Neural crest cell (in vitro differentiated cells): ENCODE measurements at places on chromosomes 6 and 20. TPM values are rescaled to one million over a fixed set of nuclear protein-coding genes. Genes with fewer than 3 reads are reported as not detected.

BAG2 gene
- 3.2 and 3.3 TPM in 2 replicates for total RNA-seq

- H3K36me3 ChIP-seq: no peaks in the 10 kb centered on the region
- no peak overlapping the region for H3K4me3 ChIP-seq
- DNase-seq: no peak
- H3K27me3 ChIP-seq: no peaks in the 10 kb centered on the region
- no peaks in the 10 kb centered on the region for H3K4me1 ChIP-seq
These were observed 64.4 kb upstream of the FUCA2 start for GRCh38 chr6:143575901-143576426.

DNA sequence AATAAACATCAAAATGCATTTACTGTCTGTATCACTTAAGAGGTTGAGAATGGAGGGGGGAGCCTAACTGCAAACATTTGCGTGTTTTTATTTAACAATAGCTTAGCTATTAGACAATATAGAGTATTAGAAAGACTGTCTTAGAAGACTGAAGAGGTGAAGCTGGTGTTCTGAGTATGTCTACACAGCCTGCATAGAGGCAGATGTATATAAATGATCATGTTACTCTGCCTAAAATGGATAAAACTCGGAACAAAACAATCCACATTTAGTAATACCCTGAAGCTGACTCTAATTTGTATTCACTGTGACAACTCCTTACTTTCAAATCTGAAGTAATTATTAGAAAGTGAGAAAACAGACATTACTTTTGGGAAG, 181.9 kb downstream of the GMPR start:
- no peak for DNase-seq
- no peaks in the 10 kb centered on the region for H3K4me1 ChIP-seq
- no peak overlapping the region for H3K4me3 ChIP-seq
- H3K36me3 ChIP-seq: no peaks in the 10 kb centered on the region

DNA sequence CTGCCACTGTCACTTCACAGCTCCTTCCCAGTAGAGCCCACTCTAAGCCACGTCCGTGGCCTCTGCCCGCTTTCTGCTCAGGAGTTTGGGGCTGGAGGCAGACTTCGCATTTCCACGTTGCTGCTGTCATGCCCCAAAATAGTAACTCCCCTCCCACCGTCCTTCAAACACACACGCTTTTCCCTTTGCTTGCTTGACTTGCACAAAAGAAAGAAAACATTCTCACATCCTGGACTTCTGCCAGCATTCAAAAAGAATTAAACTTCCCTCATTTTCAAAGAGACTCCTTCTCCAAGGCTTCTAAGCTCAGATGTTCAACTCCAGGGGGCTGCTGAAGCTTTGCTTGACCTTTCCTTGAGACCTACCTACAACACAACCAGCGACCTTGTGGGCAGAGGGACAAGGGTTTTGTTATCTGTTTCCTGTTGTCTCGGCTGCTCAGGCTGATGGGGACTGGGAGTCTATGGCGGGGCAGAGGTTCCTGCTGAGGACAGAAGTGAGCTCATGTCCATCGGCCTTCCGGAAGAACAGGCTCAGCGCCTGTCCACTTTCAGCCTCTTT, 263.8 kb upstream of the FOXQ1 start:
- DNase-seq: no peak
- H3K27ac ChIP-seq: no peak overlapping the region
- no peaks in the 10 kb centered on the region for H3K36me3 ChIP-seq
- peaks cover 5% of the 10 kb centered on the region for H3K4me1 ChIP-seq

TREM1 gene
- not detected in 2 replicates for total RNA-seq

- H3K4me1 ChIP-seq: peaks cover 39% of the 10 kb centered on the region
- no peak for DNase-seq
- H3K27ac ChIP-seq: no peak overlapping the region
- H3K36me3 ChIP-seq: no peaks in the 10 kb centered on the region
- H3K27me3 ChIP-seq: no peaks in the 10 kb centered on the region
- H3K4me3 ChIP-seq: no peak overlapping the region
These were observed 48.6 kb upstream of the SASH1 start for GRCh38 chr6:148294059-148294458.

DNA sequence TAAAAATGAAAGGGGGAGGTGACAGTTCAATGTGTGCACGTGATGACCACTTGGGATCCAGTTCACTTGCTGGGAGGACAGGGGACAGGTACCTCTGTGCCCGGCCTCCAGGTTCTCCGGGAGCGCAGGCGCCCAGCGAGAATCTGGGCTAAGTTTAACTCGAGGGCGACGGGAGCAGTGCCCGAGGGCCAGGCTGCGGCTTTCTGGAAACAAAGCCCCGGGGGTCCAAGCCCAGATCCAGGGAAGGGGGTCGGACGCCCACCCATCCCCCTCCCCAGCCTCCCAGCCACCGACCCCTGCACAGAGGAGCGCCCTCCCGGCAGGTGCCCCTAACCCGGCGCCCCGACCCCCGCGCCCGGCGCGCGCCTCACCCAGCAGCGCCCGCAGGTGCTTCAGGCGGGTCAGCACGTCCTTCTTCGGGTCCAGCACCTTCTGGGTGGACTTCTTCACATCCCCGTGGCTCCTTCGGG, 405 bp downstream of the RALGAPA2 start:
- H3K27me3 ChIP-seq: no peaks in the 10 kb centered on the region
- H3K4me3 ChIP-seq: peak overlapping the region; percentile 89
- peak overlapping the region; percentile 39 for H3K27ac ChIP-seq
- peaks cover 30% of the 10 kb centered on the region for H3K4me1 ChIP-seq

DEF6 gene
- total RNA-seq: 1.8 and 1.9 TPM in 2 replicates

GRCh38 chr6:148700741-148701311, 46.0 kb upstream of the UST start:
- peaks cover 34% of the 10 kb centered on the region for H3K4me1 ChIP-seq
- DNase-seq: no peak
- peaks cover 4% of the 10 kb centered on the region for H3K36me3 ChIP-seq
- H3K27me3 ChIP-seq: no peaks in the 10 kb centered on the region
- peak overlapping the region; percentile 1 for H3K4me3 ChIP-seq

DNA sequence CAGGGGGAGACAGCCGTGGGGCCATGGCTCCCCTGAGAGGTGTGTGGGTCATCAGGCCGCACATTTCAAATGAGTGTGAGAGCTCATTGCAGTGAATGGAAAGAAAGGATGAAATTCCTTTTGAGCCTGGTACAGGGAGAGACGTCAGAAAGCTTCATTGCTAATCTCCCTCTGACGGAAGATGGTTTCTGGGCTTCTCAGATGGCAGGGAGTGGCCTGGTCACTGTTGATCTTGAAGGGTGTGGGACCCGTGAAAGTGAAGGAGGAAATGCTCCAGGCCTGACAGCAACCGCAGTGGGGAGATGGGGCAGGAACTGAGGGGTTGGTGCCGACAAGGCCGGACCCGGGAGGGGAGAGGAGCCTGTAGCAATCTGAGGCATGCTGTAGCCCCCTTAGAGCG, 127.4 kb downstream of the MYLK4 start:
- H3K27ac ChIP-seq: peak overlapping the region; percentile 63
- H3K4me1 ChIP-seq: no peaks in the 10 kb centered on the region
- DNase-seq: no peak
- H3K27me3 ChIP-seq: no peaks in the 10 kb centered on the region
- no peak overlapping the region for H3K4me3 ChIP-seq

- no peaks in the 10 kb centered on the region for H3K36me3 ChIP-seq
- DNase-seq: no peak
- no peak overlapping the region for H3K4me3 ChIP-seq
- no peak overlapping the region for H3K27ac ChIP-seq
- no peaks in the 10 kb centered on the region for H3K4me1 ChIP-seq
- peaks cover 17% of the 10 kb centered on the region for H3K27me3 ChIP-seq
These were observed 182.6 kb upstream of the MOCS1 start for GRCh38 chr6:40116832-40117231.

PAX1 gene
- not detected in 2 replicates for total RNA-seq

DNA sequence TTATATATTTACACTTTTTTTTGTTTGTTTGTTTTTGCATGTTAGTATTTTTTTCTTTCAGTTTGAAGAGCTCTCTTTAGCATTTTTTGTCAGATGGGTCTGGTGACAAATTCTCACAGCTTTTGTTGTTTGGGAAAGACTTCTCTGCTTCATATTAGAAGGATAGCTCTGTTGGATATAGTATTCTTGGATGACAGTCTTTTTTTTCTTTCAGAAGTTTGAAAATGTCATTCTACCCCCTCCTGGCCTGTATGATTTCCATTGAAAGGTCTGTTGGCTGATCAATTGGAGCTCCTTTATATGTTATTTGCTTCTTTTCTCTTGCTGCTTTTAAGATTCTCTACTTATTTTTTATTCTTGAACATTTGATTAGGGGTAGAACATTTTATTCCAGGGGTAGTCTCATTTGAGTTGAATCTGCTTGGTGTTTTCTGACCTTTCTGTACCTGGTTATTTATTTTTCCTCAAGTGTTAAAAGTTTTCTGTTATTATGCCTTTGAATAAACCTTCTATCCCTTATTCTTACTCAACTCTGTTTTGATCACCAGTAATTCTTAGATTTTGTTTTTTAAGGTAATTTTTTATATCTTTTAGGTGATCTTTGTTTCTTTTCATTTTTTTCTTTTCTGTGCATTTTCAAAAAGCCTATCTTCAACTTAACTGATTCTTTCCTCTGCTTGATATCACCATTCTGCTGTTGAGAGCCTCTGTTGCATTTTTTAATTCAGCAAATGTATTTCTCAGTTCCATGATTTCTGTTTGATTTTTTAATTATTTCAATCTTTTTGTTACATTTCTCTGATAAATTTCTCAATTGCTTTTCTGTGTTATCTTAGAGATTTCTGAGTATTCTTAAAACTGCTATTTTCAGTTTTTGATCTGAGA, 176.8 kb upstream of the ECI2 start:
- no peaks in the 10 kb centered on the region for H3K4me1 ChIP-seq
- no peaks in the 10 kb centered on the region for H3K27me3 ChIP-seq
- no peak overlapping the region for H3K4me3 ChIP-seq
- H3K27ac ChIP-seq: no peak overlapping the region
- H3K36me3 ChIP-seq: peaks cover 25% of the 10 kb centered on the region

DNA sequence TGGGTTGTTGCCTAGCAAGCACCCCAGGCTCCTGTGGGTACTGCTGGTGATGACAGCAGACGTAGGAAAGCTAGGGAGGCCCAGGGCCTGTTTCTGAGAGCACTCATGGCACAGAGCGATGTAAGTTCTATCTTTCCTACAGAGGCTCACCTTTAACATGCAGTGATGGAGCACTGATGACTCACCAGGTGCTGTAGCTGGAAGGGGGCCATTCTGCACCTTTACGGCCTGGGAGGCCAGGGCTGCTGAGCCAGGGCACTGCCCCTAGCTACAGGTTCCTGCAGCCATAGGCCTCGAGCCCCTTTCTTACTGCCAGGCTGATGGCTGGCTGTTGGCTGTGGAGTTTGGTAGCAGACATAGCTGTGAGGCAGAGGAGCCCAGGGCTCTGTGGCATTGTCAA, 31.1 kb upstream of the GPR6 start:
- no peak overlapping the region for H3K27ac ChIP-seq
- H3K36me3 ChIP-seq: no peaks in the 10 kb centered on the region
- H3K4me3 ChIP-seq: no peak overlapping the region
- H3K27me3 ChIP-seq: peaks cover 28% of the 10 kb centered on the region

GRCh38 chr20:60408435-60408834, 450.2 kb downstream of the CDH26 start:
- no peak for DNase-seq
- no peak overlapping the region for H3K27ac ChIP-seq
- H3K4me1 ChIP-seq: peaks cover 27% of the 10 kb centered on the region
- no peak overlapping the region for H3K4me3 ChIP-seq
